ENCODE measurements at places on chromosomes 4 and X. TPM values are rescaled to one million over a fixed set of nuclear protein-coding genes. Genes with fewer than 3 reads are reported as not detected.

Gene WNK3
- polyA plus RNA-seq = 1.8 TPM

Gene HPGDS
- 7.4 TPM for polyA plus RNA-seq

Gene RHOXF2B
- polyA plus RNA-seq = 0.17 TPM

Gene TIGD2
- polyA plus RNA-seq = 4.0 TPM

Gene SLC39A8
- polyA plus RNA-seq = 11.5 TPM

Gene BRS3
- polyA plus RNA-seq = 0.21 TPM

Gene FABP2
- not detected for polyA plus RNA-seq

Gene UCP1
- not detected for polyA plus RNA-seq

Gene CYBB
- polyA plus RNA-seq = 37.2 TPM

Gene TRPC5OS
- 0.02 TPM for polyA plus RNA-seq

Gene MAGEA8
- polyA plus RNA-seq = not detected

Gene DGAT2L6
- polyA plus RNA-seq = not detected

Gene SMARCA1
- polyA plus RNA-seq = 67.1 TPM

Gene CDX4
- polyA plus RNA-seq = not detected

Gene IL2
- polyA plus RNA-seq = not detected

Gene LGI2
- 1.0 TPM for polyA plus RNA-seq

Gene SLC9B1
- polyA plus RNA-seq = 1.1 TPM

Gene NUDT11
- polyA plus RNA-seq = 7.5 TPM

Gene ACOX3
- 14.2 TPM for polyA plus RNA-seq

Gene STOX2
- 3.8 TPM for polyA plus RNA-seq

Gene SYP
- polyA plus RNA-seq = 3.1 TPM

Gene ATP2B3
- polyA plus RNA-seq = not detected

Gene FRAS1
- 1.4 TPM for polyA plus RNA-seq

Gene PLP2
- polyA plus RNA-seq = 244 TPM

Gene PLK4
- polyA plus RNA-seq = 2.1 TPM

Gene TSC22D3
- 221 TPM for polyA plus RNA-seq

Gene SOWAHD
- 0.12 TPM for polyA plus RNA-seq
